Trophoblast cell (in vitro differentiated cells and primary cell): ENCODE measurements at places on chromosomes 12 and 14.

- DNase-seq = peak; percentile 27
Measured at GRCh38 chr12:15534322-15534721, 212.0 kb downstream of the PTPRO start.

DNA sequence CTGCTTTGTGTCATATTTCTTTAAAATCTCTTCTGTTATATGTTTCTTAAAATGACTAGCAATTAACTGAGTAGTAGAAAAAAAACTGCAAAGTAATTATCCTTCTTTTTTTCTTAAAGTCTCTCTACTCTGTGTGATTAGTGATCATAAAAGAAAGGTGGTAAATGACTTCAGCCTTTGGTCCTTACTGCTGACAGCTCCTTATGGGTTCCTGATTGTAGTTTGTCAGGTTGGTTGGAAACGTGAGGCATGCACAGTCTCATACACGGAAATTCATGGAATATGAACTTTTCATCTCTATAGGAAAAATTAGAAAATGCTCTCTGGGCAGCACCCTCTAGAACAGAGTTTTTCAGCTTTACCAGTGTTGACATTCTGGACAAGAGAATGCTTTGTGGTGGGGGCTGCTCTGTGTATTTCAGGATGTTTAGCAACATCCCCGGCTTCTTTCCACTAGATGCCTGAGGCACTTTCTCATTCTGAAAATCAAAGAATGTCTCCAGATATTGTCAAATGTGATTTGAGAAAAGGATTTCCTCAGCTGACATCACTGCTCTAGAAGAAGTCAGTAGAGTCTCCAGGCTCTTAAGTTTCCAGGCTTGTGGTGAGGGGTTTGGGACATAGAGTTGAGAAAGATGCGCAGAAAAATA lies 121.0 kb downstream of the PIK3C2G start:
- DNase-seq = peak; percentile 76

DNA sequence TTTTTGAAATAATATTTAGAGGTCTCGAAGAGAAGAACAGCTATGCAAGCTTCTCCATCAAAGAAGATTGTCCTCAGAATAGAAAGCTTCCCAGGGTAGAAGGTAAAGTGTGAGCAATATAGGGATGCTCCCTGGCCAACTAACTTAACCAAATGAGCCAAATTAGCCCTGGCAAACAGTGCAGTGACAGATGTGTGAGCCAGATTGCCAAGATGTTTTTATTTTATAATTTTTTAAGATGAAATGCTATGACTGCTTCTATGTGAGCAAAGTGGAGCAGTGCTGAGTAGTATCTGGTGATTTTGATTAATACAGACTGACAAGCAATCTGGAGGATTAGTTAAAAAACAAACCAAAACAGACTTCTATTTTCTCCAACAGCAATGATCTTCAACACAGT lies 202.1 kb downstream of the NOVA1 start:
- no peak for DNase-seq

DNA sequence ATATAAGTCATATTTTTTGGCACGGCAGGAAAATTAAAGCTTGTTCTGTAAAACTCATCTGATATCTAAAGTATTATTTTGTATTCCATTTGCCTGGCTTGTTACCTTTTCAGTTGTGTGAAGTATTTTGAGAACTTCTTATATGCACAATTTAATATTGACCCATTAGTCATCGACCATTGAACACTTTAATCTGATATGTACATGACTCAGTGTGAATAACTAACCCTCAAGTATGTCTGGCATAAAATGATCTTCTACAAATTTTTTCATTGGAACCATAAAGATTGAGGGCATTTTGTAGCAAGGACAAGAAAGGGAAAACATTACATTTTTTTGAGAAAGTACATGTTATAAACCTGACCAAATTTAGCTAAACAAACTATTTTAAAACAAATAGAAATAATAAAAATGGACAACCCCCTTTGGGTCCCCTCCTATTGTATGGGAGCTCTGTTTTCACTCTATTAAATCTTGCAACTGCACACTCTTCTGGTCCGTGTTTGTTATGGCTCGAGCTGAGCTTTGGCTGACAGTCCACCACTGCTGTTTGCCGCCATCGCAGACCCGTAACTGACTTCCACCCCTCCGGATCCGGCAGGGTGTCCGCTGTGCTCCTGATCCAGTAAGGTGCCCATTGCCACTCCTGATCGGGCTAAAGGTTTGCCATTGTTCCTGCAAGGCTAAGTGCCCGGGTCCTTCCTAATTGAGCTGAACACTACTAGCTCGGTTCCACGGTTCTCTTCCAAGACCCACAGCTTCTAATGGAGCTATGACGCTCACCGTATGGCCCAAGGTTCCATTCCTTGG lies 118.8 kb downstream of the SLC6A15 start:
- DNase-seq = no peak

DNA sequence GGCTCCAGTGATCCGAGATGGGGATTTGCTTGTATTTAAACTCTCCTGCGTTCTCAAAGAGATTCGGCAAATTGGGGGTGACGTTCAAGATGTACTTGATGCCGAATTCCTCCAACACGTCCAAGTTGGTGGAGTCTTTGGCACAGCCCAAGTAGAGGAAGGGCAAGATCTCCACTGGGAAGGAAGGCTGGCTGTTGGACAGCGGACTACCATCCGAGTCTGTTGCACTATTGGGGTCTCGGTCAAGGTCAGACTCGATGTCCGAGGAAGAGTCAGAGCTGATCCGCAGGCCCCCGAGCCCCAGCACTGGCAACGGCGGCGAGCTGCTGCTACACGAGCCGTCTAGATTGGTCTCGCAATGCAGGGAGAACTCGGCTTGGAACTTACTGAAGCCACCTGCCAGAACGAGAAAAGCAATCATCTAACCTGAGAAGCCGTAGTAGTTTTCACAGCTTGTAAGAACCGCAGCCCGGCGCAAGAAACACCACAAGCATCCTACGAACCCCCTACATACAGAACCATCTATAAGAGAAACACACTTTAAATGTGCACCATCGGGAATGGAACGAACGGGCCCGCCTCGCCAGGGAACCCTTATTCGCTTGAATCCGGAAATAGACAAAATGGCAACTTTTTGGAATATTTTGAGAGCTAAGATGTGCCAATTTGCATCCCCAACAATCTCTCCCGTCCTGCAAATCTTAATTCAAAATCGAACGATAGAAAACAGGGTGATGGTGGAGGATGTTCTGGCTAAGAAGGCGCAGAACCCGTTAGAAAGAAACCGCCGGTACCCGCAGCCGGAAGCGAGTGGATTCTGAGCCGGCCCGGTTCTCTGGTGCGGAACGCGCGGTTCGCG lies 1.4 kb downstream of the DUSP6 start:
- DNase-seq = no peak

- no peak for DNase-seq
Measured at GRCh38 chr14:104168603-104169002, 30.2 kb downstream of the KIF26A start.

- no peak for DNase-seq
Measured at GRCh38 chr12:97552410-97553121, 90.0 kb downstream of the RMST start.

DNA sequence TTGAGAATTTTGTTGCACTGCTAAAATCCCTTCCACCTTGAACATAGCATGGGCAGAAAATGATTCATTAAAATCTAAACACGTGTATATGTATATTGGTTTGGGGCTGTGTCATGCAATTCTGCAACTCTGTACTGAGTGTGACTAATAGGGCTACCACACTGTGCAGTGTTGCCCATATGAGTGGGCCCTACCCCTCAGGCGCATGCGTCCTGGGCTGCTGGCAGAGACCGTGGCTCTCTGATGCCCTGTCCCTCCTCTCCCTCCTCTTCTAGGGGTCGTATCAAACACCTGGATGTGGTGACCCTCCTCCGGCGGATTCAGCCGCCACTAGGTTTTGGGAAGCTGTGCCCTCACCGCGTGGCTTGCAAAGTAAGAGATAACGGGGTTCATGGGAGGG lies 128.4 kb upstream of the FKBP4 start:
- no peak for DNase-seq

DNA sequence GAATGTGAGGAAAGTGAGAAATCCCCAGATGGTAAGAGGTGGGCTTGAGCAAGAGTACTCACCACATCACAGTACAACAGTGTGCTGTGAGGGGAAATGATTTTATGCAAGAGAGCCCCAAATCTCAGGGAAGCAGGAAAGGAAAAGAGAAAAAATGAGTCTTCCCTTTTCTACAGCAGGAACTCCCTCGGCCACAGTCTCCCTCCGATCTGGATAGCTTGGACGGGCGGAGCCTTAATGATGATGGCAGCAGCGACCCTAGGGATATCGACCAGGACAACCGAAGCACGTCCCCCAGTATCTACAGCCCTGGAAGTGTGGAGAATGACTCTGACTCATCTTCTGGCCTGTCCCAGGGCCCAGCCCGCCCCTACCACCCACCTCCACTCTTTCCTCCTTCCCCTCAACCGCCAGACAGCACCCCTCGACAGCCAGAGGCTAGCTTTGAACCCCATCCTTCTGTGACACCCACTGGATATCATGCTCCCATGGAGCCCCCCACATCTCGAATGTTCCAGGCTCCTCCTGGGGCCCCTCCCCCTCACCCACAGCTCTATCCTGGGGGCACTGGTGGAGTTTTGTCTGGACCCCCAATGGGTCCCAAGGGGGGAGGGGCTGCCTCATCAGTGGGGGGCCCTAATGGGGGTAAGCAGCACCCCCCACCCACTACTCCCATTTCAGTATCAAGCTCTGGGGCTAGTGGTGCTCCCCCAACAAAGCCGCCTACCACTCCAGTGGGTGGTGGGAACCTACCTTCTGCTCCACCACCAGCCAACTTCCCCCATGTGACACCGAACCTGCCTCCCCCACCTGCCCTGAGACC lies 7.8 kb downstream of the ATN1 start:
- no peak for DNase-seq

GRCh38 chr12:4141348-4142270 lies 132.0 kb upstream of the CCND2 start:
- DNase-seq = peak; percentile 42

- DNase-seq = no peak
Measured at GRCh38 chr12:43891856-43892574, 56.1 kb downstream of the TMEM117 start.

- peak; percentile 81 for DNase-seq
Measured at GRCh38 chr12:27549236-27549800, 25.3 kb downstream of the PPFIBP1 start.

- no peak for DNase-seq
Measured at GRCh38 chr14:99478128-99478527, 2.5 kb downstream of the SETD3 start.

GRCh38 chr14:73422515-73422914 lies 35.8 kb downstream of the NUMB start:
- DNase-seq = no peak

DNA sequence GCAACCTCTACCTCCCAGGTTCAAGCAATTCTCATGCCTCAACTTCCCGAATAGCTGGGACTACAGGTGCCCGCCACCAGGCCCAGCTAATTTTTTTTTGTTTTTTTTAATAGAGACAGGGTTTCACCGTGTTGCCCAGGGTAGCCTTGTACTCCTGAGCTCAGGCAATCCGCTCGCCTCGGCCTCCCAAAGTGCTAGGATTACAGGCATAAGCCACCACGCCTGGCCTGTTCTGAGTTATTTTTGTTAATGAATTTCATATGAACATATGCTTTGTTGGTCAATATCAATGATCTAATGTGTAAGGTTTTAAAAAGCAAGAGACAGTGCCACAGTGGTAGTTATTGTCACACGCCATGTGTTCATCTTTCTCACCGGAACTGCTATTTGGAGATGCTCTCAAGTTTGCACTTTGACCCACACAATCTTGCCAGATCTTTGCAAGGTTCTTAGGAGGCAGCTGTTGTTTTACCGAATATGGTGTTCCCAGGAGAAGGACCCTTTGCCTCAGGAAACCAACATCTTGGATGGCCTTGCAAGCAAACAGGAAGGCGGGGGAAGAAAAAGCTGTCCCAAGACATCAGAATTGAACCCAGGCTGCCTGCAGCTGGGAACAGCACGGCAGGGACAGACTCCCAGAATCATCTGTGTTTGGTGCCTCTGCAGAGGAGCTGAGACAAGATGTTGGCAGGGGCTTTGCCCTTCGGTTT lies 30.0 kb downstream of the GALNT16 start:
- no peak for DNase-seq

DNA sequence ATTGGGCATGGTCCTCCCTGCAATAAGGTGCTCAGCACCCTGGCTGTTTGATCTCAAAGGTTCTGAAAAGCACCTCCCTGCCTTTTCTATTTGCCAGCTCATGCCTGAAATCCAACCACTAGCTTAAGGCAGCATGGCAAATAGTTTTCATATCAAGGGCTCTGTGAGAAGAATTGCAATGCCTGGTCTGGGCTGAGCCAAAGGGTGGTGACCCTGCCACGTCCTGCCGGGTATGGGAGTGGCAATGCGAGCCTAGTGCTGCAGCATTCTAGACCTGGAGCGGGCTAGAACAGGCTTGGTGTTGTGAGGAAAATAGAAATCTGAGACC lies 2.3 kb upstream of the SCNN1A start:
- no peak for DNase-seq

DNA sequence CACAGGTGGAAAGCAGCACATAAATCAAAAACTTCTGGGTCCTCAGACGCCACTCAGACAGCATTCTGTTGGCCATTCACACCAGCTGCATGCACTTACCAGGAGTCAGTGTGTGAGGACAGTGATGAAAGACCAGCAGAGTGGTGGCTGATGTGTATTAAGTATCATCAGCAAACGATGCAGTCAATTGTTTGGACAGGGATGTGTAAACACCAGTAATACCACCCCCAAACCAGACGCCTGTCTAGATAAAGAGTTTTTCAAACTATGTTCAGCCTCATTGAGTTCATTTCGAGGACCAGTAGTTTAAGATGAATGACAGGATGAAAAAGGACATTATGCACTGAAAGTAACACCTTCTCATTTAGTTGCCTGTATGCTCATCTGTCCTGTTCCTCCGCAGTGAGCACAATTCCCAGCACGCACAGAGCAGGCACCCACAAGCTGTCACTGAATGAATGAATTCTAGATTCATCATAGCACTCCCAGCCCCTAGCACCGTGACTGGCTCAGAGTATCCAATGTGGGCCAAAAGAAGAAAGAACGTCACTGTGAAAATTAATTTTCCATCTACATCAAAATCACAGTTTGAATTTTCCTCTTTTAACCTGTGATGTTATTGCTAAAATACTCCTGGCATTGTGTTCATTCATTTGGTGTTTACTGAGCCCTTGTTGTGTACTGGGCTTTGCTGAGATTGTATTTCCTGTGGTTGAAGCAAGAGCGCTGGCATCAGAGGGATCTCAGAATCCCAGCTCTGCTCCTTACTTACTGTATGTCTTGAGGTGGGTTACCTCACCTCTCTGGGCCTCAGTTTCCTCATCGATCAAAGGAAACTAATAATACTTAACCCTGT lies 124.8 kb upstream of the NOS1 start:
- no peak for DNase-seq

GRCh38 chr14:60661721-60662120 lies 12.4 kb upstream of the SIX1 start:
- DNase-seq = no peak

DNA sequence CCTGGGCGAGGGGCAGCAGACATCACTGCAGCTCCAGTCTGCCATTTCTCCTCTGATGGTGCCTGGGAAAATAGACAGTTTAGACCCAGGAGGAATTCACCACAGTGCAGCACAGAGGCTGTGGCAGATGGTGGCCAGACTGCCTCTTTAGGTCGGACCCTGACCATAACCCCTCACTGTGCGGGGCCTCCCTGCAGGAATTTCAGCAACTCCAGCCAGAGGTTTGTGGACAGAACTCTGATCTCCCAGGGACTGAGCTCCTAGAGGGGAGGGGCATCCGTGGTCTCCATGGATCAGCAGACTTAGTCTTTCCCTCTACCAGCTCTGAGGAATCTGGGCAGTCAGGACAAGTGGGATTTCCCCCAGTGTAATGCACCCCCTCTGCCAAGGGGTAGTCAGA lies 106.5 kb downstream of the ZC3H14 start:
- DNase-seq = no peak
